ENCODE measurements at places on chromosomes 3 and 15.
A peak's percentile ranks its signal among the peaks of the same experiment; 100 is the strongest.

GRCh38 chr3:29949940-29950616 is 656.3 kb upstream of the TGFBR2 start:
- no peak for DNase-seq

- DNase-seq = peak; percentile 17
Measured at GRCh38 chr15:25501828-25502446, 63.1 kb upstream of the UBE3A start.

DNA sequence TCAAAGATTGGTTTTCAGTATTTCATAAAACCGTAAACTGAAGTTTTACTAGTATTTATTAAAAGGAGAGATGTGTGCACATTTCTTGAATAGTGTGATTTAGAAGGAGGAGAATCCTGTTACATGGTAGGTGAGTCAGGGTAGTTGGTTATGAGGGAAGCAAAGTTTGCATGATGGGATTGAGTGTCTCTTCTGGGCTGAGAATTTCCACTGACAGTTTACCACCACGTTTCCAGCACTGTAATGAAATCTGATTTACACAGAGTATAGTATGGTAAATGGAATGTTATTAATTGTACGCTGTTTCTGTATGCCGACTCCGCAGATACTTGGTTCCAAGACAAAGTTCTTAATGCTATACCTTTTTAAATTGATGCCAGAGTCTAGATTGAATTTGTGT is 1.6 kb downstream of the NECTIN3 start:
- no peak for DNase-seq

DNA sequence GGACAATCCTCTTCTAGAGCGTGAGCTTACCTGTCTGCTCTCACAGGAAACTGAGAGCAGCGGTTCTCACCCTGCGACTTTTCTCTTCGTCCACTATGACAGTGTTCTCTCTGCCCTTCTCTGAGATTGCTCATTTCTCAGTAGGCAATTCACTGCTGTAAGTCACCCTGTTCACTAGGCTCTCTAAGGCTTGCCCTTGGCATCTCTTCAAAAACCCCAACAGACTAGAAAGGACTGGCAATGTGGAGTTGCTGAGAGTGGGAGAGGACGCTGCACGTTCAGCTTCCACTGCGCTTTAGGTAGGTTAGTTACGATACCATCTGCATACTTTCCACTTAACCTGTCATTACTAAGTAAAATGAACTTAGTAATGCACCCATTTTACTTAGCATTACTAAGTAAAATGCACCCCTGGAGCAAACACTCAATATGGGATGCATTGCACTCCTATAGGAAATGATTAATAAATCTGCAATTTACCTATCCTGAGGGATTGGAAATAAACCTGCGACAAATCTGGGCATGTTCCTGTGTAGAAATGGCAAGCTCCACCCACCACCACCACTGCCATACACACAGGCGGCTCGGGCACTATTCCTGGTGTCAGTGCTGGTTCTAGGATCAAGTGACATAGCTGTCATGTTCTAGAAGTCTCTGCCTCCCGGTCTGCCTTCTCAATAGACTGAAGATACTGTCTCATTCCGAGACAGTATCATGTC is 21.4 kb downstream of the XPC start:
- DNase-seq = no peak

DNA sequence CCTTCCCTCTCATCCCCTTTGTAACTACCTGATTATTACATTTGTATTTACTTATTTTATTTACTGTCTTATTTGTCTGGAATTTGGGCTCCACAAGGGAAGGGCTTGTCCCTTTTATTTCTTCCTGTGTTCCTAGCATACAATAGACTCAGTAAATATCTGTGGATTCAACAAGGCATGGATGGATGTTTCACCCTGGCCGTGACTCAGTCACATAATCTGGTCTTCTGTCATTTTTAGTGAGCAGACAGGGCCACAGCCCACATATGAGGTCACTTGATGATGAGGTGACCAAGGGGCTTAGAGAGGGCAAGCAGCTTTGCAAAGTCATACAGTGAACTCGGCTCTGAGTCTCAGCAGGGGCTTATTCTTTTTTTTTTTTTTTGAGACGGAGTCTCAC is 7.8 kb upstream of the DAG1 start:
- no peak for DNase-seq

Data from AG09309 (cell line).